T-helper 17 cell (primary cell): ENCODE measurements at places on chromosomes 4 and X.

DNA sequence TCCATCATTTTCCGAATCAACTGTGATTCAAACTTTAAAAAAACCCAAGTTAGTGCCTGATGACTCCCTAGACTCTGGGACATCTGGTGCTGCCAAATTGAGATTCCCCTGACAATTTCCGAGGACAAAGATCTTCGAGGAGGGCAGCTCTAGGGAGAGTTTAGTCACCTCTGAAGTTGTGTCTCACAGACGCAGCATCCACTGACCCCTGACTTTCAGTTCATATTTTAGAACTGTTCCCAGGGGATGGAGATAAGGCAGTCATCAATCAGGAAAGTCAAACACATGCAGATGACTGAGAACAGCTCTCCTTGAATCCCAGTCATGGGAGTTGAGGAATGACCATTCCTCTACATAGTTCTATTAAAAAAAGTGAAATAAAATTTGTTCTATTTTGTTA lies 643.9 kb downstream of the TRIML1 start:
- DNase-seq = no peak

DNA sequence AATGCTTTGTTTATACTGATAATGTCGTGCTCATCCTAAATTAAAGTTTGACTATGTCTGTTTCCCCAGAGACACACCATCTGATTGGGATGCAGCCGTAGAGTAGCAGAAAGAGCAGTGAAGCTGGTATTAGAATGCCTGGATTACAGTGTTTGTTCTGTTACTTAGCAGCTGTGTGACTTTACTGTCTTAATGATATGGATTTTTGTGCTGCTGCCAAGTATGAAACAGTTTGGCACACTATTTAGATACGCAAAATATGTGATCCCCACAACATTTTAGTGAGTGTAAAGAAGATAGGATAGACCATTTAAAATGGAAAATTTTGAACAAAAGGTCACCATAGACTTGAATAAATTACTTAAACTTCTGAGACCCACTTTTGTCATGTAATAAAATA lies 1.2 kb upstream of the CHIC1 start:
- DNase-seq = no peak

DNA sequence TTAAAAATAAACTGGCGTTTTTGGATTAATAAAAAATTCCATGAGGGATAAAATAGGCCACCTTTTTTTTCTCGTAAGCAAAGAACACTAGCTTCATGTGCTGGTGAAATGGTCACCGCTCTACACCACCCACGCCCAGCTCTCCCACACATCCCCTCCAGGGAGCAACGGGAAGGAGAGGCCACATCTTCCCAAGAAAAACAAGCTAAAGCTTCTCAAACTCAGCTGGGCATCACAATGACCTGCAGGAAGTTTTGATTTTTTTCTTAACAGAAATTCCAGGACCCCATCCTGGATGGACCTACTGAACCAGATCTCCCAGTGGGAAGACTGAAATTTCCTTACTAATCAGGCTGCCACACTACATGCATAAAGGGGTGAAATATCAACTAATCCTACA lies 9.8 kb downstream of the TSPAN5 start:
- no peak for DNase-seq

GRCh38 chrX:49189606-49190005 lies 3.4 kb upstream of the PRICKLE3 start:
- no peak for DNase-seq

DNA sequence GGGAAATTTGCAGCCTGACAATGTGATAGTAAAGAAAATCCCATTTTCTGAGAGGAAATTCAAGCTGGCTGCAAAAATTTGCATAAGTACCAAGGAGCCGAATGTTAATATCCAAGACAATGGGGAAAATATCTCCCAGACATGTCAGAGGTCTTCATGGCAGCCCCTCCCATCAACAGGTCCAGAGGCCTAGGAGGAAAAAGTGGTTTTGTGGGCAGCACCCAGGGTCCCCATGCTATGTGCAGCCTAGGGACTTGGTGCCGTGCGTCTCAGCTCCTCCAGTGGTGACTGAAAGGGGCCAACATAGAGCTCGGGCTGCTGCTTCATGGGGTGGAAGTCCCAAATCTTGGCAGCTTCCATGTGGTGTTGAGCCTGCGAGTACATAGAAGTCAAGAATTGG lies 6.3 kb upstream of the UGDH start:
- no peak for DNase-seq

- DNase-seq = no peak
Observed at GRCh38 chr4:103923551-103923950, 203.8 kb upstream of the TACR3 start.

- DNase-seq = no peak
Observed at GRCh38 chr4:168337550-168337940, 19.0 kb upstream of the DDX60 start.
